ENCODE measurements at places on chromosomes 12 and 14.

- DNase-seq: no peak
Measured at GRCh38 chr14:49961270-49962222, 68.7 kb downstream of the ARF6 start.

- DNase-seq: no peak
Measured at GRCh38 chr12:59847127-59847526, 251.3 kb downstream of the SLC16A7 start.

DNA sequence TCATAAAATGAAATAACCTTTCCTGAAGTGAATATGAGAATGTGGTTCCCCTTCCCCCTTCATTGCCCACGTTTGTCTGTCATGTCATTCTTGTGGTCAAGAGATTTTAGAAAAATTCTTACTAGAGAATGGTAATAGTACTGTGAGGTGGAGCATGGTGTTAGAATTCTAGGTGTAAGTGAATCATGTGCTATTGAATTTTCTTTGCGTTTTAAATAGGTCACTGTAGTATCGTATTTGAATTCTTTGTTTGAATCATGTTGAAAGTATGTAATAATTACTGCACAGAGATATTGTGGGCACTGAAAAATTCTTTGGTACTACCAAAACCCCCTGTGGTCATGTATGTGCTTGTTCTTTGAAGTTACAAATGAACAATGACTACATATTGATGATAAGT is 49.9 kb downstream of the FUT8 start:
- no peak for DNase-seq

GRCh38 chr12:113650476-113650875 is 178.8 kb upstream of the LHX5 start:
- DNase-seq: no peak

- no peak for DNase-seq
Measured at GRCh38 chr14:72780751-72781150, 113.2 kb downstream of the DPF3 start.

DNA sequence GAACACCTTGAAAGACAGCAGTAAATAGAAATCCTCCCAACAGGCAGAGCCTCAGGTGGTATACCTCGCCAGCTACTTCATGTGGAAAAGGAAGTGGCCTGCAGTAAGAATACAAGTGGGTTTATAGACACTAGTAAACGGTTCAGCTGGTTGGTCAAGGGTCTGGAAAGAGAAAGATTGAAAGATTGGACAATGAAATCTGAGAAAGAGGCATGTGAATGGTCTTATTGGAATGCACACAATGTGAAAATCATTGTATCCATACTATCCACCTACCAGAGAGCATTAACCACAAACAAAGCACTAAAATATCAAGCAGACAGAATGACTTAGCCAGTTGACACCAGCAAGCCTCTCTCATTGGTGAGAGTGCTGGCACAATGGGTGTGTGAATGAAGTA is 98.2 kb downstream of the SSPN start:
- DNase-seq: no peak

DNA sequence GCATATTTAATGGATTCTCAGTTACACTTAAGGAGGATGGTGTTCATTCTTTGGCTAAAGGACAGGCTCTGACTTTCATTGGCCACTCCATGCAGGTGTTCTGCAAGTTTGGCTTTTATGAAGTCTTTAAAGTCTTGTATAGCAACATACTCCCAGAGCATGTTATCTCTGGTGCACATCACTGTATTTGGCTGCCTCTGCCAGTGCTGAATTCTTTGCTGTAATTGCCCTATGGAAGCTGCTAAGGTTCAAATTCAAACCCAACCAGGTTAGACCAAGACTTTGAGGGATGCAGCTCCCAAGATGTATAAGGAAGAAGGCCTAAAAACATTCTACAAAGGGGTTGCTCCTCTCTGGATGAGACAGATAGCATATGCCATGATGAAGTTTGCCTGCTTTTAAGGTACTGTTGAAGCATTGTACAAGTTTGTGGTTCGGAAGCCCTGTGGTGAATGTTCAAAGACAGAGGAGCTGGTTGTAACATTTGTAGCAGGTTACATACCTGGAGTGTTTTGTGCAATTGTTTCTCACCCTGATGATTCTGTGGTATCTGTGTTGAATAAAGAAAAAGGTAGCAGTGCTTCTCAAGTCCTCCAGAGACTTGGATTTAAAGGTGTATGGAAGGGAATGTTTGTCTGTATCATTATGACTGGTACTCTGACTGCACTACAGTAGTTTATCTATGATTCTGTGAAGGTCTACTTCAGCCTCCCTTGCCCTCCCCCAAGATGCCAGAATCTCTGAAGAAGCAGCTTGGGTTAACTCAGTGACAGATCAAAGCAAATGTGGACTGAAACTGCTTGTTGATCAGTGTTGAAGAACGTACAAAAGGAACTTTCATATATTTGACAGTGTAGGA is 19.4 kb downstream of the TMEM116 start:
- no peak for DNase-seq

DNA sequence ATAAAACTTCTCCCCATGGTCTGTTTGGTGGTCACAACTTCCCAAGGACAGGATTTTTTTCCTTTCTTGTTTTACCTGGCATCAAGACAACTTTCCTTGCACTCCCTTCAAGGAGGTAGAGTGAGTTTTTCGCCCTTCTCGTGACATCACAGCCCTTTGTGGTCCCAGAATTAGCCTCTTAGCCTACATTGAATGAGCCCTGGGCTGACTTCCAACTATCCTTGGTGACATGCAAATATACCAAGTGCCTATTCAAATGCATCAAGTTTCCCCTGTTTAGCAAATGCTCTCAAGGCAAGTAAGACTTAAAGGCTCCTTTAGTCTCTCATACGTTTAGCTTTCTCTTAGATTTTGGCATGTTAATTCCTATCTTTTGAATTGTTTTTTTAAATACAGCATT is 36.6 kb downstream of the TC2N start:
- DNase-seq: no peak

DNA sequence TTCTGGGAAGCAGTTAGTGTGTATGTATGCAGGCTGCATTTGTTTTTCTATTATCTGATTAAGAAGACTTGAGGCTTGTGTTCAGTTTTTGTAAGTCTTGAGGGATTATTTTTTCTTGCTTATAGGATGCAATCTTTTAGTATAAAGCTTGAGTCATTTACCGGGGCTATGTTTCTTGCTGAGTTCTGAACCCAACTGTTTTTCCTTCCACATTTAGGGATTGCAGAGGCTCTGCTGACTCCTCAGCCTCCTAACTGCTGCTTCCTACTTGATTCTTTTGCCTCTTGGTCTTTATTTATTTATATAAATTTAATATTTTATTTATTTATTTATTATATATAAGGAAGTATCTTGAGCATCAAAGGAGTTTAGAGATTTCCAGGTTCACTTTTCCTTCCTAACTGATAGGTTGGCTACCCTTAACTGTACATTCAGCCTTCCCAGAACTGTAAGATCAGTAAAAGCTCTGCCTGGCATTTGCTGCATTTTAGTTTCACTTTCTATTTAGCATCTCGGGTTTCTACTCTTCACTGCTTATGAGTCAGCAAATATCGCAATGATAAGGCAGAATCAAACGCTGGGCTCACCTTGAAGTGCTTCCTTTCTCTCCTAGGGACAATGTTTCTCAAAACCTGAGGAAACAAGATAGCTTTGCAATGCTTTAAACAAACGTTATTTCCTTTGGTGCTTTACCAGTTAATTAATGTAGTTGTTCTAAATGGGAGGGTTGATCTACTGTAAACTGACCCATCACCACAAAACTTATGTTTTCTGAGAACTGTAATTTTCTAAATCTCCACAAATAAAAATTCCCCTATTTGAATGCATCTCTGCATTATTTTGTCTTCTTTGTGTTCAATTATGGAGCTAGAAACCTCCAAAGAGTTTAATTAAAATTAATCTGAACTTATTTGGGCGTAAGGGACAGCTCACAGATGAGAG is 1183.7 kb upstream of the TMEM132C start:
- DNase-seq: no peak

DNA sequence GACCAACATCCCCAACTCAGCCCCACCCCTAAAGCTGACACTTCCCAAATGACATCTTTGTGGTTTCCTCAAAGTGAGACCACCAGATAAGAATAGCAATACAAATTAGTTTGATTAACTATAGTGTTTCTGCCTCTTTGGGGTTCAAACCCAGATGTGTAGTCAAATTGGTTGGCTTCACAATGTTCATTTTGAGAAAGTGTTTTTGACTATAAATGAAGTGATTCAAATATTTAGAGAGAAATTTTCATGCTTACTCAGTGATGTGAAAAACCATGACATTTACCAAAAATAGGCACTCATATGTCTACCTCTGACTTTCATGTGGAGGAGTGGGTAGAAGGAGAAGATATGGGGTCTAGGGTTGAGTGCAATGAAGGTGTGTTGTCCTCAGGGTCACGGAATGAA is 218.4 kb downstream of the BCAT1 start:
- no peak for DNase-seq

DNA sequence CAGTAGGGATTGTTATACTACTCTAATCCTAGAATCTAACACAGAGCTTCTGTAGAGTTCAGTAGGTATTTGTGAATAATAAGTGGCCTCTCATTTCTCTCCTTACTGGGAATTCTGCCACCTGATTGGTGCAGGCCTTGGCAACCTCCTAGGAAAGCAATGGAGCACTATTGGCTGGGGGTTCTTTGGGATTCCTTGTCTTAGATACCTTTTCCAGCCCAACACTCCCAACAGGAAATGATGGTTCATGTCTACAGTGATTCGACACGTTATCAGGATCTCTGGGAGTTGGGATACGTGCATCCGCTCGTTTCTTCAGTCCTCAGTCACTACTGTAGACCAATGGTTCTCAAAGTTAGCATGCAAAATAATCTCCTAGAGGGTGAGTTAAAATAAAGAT is 67.4 kb downstream of the ELK3 start:
- DNase-seq: no peak

GRCh38 chr14:38197001-38197783 is 10.5 kb upstream of the SSTR1 start:
- no peak for DNase-seq

GRCh38 chr12:52119398-52120254 is 40.1 kb downstream of the SMIM41 start:
- no peak for DNase-seq

- DNase-seq: peak; percentile 45
Measured at GRCh38 chr12:110846615-110847566, at the start of gene CCDC63. Gene CCDC63 (plus strand): TSS chr12:110846987. CDS start chr12:110852955, 5,968 bp downstream.

DNA sequence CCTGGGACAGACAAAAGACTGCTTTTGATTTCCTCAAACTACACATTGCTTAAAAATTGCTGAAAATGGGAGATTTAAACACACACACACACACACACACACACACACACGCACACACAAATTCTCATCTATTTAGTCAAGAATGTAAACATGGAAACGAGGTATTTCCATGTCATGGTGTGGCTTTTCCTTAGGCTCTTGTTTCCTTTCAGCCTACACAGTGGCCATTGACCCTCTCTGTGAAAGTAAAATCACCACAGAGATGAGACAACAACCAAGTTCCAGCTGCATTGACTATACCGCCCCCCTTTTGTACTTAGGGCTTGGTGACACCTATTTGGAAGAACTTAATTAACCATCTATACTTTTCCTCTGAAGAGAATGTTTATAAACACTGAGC is 41.9 kb downstream of the TTC8 start:
- DNase-seq: no peak

DNA sequence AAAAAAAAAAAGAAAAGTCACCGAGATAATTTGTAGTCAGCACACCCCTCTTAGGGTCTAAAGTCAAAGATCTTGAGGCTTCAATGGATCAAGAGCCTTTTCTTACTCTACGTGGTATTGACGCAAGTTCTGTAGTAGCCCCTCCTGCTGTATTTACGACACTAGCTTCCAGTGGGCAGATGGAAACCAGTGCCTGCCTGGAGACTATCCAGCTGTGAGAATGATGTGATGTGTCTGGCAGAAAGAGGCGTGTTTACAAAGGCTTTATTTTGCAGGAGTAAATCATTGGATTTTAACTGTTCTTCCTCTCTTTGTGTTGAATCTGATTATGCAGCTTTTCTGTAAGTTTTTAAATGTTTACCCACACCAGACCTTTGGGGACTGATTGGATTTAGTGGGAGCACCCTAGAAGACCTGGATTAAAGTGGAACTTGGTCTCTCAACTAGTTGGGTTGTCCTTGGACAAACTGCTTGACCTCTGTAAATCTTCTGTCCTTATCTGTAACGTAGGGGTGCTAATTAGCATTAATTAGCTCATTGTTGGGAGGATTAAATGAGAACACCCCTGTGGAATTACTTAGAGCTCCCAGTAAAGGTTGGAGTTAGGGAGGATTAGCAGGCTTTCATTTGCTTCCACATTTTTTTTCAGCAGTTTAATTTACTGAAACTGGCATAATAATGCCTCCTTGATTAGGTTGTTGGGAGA is 72.4 kb downstream of the RASSF3 start:
- DNase-seq: no peak

- DNase-seq: no peak
Measured at GRCh38 chr12:2297658-2298057, 244.9 kb downstream of the CACNA1C start.

- no peak for DNase-seq
Measured at GRCh38 chr12:40253936-40254335, 29.1 kb downstream of the LRRK2 start.

DNA sequence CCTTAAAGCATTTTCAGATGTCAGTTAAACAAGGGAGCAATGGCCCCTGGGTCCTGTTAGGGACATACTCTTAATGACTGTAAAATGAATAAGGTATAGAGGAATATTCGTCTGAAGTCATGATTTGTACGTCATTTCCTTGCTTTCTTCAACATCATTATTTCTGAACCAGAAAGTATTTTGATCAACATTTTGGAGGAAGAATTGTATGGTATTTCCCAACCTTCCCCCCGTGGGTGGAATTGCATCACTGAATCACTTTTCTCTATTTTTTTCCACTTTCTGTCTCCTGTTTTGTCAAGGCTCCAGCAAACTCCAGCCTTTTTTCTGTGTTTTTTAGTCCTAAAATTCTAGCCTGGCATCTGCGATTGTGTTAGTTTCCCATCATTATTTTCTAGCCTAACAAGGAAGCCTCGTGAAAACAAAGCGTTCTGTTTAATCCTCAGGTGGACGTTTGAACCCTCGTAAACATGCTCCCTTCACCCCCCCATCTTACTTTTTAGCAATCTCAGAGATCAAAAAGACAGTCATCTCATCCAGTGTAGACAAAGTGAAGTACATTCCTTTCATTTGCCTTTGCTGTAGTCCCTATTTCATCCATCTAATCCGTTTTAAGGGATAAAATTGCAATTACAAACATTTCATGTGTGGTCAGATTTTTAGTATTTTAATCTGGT is 62.3 kb downstream of the ETV6 start:
- DNase-seq: no peak

GRCh38 chr14:77105145-77105939 is 7.3 kb downstream of the CIPC start:
- DNase-seq: no peak

DNA sequence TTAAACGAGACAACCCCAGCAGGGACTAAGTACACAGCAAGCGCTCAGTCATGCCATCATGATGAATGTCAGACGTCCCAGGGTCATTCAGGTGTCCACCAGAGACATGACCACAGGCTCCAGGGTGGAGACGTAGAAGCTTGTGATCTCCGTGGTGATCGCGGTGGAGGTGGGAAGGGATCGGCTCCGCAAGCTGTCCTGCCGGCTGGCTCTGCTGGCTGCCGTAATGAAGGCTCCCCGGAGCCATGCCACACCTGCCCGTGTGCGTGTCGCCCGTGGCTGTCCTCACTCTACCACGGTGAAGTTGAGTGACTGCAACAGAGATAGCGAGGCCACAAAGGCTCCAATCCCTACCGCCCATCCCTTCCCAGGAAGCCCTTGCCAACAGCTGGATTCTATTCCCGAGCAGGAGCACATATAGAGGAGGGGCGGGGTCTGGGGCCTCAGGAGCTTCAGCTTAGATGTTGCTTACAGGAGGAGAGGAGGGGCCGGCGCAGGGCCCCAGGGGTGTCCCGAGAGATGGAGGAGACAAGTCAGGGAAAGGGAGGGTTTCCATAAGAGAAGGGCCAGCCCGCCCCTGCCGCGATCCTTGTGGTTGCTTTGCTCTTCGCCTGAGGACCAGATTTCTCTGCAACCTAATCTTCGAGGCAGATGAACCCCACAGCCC is 332.6 kb upstream of the SFSWAP start:
- DNase-seq: no peak
